ENCODE measurements at places on chromosomes 1 and 21. TPM values are rescaled to one million over a fixed set of nuclear protein-coding genes. Genes with fewer than 3 reads are reported as not detected.

DNA sequence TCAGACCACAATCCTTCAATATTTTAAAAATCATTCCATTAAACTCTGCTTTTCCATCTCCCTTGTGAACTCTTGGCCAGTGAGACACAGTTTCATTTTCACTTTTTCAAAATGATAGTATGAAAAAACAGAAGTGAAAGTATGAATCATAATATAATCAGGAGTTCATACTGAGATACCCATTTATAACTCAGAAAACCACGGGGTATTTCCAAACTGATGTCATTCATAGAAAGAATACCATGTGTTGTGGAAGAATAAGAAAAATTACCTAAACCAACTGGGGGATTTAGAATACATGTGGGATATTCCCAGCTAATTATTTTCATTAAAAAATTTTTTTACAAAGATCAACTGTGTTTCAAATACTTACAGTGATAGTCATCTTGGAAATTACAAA is 149.9 kb downstream of the MRPL39 start:
- peak; percentile 19 for DNase-seq

DNA sequence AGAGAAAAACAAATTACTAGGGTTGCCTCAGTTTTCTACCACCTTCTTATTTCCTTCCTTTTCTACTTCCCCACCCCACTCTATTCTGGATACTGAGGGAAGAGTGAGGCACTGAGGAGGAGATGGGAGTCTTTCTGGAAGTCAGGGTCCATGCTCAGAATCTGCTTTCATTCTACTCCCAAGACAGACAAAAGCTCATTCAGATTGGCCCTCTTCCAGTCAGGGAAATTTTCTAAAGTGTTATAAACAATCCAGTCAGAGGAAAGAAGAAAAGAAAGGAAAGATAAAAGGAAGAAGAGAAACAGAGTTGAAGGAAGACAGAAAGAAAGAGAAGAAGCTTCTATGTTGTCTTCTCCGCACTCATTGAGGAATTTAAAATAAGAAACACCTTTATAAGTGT is 228.6 kb downstream of the COP1 start:
- no peak for DNase-seq

- no peak for DNase-seq
These were observed 42.0 kb downstream of the ZBTB18 start for GRCh38 chr1:244092964-244093638.

- DNase-seq, result peak; percentile 99
These were observed 26.8 kb downstream of the CCN1 start for GRCh38 chr1:85607126-85607920.

- no peak for DNase-seq
These were observed 46.1 kb downstream of the NME7 start for GRCh38 chr1:169321539-169321938.

DNA sequence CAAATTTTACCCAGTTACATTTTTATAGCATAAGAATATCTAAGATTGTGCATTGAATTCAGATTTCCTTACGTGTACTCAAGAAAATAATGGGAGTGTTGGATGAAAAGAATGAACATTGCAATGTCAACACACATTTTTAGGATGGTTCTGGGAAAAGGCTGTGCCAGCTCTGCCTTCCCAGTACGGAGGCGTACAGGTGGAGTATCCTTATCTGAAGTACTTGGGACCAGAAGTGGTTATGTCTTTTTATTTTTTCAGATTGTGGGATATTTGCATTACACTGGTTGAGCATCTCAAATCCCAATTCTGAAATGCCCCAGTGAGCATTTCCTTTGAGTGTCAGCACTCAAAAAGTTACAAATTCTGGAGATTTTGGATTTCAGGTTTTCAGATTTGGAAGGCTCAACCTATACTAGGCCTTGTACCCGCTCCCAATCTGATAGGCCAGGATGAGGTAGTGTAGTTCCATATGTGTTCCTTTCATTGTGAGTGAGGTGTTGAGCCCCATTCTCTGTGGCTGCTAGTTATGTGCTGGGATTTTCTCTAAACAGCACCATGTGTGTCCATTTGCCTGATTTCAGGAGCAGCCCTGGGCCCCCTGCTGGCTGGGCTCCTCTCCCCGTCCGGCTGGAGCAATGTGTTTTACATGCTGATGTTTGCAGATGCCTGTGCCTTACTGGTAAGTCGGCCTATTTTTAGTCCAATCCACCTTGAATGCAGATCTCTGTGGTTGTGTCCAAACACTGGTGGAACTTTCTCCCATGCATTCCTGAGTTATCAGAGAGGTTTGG is 60.8 kb downstream of the SLC37A1 start:
- DNase-seq, result no peak

DNA sequence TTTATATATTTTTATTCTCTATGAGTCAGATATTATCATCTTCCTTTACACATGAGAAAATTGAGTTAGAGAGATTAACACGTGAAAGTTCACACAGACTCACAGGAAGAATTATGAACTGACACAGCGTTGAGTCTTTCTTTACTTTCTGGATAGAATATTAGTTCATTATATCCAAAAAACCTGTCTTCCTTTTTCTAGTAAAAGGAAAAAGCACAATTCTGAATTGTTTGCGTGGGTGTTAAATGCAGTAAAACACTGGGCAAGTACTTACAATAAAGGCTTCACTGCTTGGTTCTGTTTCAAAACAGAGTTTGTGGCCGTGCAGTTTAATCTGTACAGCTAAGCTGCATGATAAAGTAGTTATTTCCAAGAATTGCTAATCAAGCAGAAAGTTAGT is 10.8 kb downstream of the MAGI3 start:
- no peak for DNase-seq

- no peak for DNase-seq
These were observed 23.1 kb upstream of the PTBP2 start for GRCh38 chr1:96698342-96698983.

DNA sequence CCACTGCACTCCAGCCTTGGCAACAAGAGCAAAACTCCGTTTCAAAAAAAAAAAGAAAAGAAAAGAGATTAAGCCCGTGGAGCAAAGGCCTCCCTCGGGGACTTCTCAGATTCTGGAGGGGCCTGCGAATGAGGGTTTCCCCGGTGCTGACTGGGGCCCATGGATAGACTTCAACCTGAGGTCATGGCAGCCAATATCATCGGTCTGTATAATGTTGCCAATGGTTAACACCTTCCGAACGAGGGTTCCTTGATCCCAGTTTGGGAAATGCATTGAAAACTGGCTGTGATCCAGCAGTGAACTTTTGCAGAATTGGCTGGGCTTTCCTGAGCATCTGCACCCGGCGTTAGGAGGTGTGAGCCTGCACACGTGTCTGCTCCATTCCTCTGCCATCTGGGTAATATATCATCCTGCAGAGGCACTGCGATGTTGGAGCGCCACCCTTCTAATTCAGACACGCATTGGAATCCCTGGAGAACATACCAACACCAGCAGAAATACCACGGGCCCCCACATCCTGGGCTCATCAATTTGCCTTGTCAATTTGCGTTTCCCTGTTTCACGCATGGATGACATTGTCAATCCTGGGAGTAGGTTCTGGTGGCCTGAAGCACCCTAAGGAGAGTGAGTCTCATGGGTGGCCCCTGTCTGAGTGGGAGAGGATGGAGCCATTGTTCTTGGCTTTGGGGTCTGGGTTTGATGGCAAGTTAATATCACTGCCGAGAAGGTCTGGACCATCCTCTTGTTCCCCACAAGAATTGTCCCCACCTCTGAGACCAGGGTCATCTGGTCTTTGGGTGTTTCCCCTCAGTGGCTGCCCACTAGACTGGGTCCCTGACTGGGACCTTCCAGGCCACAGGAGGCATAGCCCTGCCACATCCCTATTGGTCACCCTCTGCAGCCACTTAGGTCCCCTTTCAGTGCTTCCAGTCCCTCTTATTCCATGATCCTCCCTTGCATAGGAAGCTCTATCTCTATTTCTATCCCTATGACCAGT is 441.0 kb downstream of the PTPRU start:
- DNase-seq, result no peak

DNA sequence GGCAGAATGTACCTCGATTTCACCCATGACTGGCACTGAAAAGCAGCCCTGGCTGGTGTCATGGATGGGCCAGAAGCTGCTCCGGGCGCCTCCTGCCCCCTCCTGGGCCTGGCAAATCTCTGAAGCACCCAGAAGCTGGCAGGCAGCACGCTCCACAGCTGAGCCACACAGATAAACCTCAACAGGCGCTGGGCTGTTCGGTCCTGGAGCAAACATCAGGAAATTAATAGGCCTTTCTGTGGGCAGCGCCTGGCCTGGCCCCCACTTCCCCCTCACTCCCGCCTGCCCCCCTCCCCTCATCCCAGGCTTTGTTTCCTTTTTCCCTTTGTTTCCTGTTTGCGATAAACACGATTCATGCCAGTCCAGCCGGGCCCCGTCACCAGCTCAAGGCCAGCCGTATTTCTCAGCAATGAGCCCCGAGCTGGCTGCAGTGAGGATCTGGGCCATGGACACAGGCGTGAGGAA is 20.1 kb upstream of the DISP3 start:
- DNase-seq, result no peak

GRCh38 chr1:119253366-119253765 is 112.9 kb upstream of the WARS2 start:
- no peak for DNase-seq

GRCh38 chr1:160884579-160884978 is 401 bp downstream of the ITLN1 start:
- DNase-seq, result no peak

DNA sequence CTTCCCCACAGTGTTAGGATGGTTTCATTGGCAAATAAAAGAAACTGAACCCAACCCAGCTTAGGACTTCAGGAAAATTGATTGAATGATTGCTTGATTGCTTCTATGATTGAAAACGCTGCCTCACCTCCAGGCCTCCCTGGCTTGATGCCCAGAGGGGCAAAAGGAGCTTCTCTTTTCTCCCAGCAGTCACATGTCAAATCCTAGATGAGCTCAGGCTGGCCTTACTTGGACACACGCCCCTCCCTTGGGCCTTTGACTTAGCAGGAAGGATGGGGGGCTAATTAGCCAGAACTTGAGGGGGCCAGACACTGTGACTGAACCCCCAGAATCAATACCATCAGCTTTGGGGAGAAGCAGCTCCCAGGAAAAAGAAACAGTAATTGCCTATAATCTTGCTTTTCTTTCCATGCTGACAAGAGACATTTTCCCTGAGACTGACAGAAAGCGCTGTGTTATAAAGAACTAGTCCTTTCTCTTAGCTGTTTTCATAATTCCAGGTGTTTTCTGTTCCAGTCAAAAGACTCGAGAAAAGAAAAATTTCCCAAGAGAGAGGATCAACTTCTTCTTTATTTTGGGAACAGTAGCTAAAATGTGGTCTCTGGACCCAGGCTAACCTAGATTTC is 50.8 kb upstream of the ATP5PO start:
- no peak for DNase-seq

DNA sequence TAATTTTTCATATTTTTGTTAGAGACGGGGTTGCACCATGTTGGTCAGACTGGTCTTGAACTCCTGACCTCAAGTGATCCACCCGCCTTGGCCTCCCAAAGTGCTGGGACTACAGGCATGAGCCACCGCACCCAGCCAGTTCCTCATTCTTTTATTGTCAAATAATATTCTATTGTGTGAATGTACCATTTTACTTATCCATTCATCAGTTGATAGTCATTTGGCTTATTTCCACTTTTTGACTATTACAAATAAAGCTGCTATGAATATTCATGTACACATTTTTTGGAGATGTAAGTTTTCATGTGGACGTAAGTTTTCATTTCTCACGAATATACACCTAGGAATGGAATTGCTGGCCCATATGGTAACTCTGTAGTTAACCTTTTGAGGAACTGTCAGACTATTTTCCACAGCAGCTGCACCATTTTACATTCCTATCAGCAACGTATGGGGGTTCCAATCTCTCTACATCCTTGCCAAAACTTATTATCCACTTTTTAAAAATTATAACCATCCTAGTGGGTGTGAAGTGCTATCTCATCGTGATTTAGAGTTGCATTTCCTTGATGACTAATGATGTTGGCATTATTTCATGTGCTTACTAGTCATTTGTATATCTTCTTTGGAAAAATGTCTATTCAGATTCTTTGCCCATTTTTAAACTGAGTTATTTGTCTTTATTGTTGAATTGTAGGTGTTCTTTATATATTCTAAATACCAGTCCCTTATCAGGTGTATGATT is 12.7 kb downstream of the PACC1 start:
- no peak for DNase-seq

- DNase-seq, result no peak
These were observed 144.5 kb downstream of the SLC45A1 start for GRCh38 chr1:8462371-8462892.

DNA sequence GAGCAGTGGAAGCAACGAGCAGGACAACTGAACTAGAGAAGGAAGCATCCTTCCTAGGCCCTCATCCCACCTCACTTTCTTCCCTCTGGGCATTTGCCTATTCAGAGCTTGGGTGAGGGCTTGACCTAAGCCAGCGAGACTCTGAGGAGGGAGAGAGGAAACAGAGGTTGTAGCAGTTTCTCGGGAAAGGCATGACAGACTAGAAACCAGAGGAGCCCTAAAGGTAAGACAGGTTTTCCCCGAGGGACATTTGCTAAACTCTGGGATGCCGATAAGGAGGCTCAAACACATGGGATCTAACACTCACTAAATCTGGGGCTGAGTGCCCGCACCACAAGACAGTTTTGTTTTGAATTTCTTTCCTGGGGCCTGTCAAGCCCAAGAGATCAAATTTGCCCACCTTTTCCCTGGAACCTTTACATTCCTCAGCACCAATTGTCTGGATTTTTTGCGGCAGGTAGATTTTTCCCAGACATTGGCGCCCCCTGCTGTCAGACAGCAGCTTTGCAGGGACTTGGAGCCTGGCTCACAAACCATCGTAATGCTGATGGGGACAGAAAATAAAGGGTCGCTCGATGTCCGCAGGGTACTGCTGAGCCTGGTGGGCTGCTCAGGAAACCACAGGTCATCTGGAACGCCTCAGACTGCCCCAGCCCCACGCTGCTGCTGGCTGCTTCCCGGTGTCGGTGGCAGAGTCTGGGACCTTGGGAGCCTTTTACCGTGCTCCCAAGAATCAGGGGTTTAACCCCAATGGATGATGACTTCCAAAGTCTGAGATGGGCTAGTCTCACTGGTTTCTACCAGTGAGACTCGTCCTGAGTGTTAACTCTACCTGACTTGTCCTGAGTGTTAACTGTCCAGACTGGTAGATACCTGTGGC is 23.4 kb upstream of the TSPAN2 start:
- no peak for DNase-seq

- DNase-seq, result no peak
These were observed 10.1 kb upstream of the EXO1 start for GRCh38 chr1:241837901-241838300.

DNA sequence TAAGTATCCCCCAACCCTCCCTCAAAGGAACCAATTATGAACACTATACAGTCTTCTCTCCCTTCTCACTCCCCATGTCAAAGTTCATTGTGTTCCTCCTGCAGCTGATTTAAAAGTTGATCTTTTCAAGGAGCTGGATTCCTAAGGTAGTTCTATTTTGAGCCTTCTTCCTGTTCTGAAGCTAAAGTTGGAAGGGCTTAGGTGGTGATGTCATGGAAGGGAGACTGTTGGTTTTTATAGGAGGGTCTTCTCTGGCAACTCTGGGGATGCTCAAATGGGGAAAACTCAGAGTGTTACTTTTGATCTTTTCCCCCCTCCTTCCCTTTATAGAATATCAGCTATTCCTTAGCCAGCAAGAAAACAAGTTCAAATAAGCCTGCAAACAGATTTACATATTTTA is 83.0 kb upstream of the AK4 start:
- no peak for DNase-seq

GRCh38 chr1:204377800-204378668 is 18.3 kb upstream of the PLEKHA6 start:
- DNase-seq, result peak; percentile 29

The OR2T29 gene
- not detected for total RNA-seq

The LDLRAD1 gene
- total RNA-seq, result not detected

The GREM2 gene
- total RNA-seq, result 0.04 TPM

The SNRPE gene
- 83.4 TPM for total RNA-seq

The PDZK1 gene
- not detected for total RNA-seq

The SUSD4 gene
- total RNA-seq, result 1.8 TPM

The AMY1B gene
- total RNA-seq, result not detected

The NEXN gene
- 6.6 TPM for total RNA-seq

The SIK1 gene
- total RNA-seq, result 33.1 TPM
